ENCODE measurements at places on chromosomes 11 and 22.

DNA sequence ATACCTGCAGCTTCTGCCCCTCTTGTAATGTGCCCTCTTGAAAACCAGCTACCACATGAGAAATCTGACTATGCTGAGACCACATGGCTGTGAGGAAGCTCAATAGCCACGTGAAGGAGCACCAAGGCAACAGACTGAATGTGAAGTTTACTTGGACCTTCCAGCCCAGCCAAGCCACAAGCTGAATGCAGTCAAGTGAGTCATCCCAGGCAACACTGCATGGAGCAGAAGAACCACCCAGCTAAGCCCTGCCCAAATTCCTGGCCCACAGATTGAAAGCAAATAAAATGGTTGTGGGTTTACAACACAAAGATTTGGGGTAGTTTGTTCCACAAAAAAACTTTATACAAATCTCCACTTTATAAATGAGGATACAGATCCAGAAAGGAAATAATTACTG is 114.5 kb downstream of the TIMP3 start:
- no peak for DNase-seq

DNA sequence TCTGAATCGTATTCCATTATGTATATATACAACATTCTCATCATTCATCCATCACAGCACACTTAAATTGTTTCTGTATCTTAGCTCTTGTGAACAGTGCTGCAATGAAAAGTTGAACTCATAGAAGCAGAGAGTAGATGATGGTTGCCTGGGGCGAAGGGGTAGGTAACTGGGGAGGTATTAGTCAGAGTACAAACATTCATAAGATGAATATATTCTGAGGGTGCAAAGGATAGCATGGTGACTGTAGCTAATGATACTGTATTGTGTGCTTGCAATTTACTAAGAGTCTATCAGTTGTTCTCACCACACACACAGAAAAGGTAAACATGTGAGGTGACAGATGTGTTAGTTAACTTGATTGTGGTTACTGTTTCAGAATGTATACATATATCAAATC is 12.6 kb upstream of the RFPL2 start:
- DNase-seq, result no peak

- DNase-seq, result no peak
Observed at GRCh38 chr11:105720096-105720495, 110.2 kb downstream of the GRIA4 start.

DNA sequence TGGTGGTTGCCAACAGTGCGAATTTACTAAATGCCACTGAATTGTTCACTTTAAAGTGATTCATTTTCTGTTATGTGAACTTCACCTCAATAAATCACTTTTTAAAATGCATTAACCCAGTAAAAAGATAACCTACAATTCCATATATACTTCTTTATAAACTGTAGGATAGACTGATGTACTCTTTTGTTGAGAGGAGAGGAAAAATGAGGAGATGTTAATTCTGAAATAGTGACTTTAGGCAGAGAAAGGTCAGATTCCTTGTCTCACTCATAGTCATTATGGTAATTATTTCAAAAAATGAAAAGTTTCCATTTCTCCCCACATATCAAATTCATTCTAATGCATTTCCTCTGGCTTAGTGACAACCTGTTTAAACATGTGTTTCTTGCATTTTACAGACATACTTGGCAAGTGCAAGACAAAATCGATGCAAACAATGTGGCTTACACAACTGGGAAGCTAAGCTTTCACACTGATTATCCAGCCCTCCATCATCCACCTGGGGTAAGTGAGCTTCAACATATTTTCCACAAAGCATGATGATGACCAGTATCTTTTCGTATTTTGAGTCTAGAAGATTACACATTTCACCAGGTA is 74.5 kb downstream of the BBOX1 start:
- no peak for DNase-seq

GRCh38 chr22:32555581-32555980 is 81.0 kb downstream of the FBXO7 start:
- no peak for DNase-seq
